ENCODE measurements at places on chromosomes 12 and 14.

DNA sequence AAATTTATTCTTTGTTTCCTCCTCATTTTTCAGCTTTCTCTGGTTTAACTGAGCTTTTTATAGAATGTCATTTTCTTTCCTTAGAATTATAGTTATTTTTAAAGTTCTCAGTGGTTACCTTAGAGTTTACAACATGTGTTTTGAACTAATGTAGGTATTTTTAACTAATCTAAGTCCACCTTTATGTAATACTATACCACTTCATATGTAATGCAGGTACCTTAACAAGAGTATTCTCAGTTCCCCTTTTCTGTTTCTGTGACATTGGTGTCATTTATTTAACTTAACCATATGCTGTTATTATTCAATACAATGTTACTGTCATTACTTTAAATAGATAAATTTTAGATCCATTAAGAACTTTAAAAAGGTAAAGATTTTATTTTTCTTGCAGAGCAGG, 30.3 kb upstream of the KCNC2 start:
- DNase-seq, result no peak

- DNase-seq, result no peak
Observed at GRCh38 chr12:71567537-71567936, 96.1 kb downstream of the ZFC3H1 start.

DNA sequence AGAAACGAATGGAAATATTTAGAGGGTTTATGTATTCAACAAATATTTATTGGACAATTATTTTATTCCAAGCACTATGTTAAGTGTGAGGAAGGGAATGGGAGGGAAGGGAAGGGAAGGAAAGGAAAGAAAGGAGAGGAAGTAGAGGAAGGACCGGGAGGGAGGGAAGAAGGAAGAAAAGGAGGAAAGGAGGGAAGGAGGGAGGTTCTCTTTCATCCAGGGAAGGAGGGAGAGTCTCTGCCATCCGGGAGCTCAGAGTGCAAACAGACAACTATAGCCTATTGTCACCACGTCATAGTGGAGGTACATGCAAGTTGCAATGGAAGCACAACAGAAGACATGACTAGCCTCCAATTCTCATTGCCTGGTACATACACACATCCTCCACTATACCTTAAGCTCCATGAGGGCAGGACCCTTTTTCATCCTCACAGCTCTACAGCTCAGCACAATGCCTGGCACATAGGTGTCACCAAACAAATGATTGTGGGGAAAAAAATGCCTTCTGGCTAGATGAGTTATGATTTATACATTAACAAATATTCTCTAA, 48.1 kb downstream of the DAD1 start:
- DNase-seq, result no peak

DNA sequence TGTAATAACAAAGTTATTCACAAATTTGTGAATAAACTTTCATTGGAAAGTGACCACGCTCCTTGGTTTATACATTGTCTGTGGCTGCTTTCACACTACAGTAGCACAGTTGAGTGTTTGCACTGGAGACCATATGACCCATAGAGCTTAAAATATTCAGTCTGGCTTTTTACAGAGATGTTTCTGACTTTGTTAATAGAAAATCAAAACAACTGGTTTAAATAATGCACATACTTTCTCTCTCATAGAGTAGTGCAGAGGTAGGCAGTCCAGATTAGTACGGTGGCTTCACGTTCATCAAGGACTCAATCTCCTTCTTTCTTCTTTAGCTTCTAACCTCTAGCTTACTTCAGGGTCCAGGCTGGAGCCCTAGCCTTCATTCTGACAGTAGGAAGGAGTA, 36.2 kb downstream of the PSEN1 start:
- DNase-seq, result no peak

- no peak for DNase-seq
Observed at GRCh38 chr12:114963846-114964245, 279.9 kb upstream of the TBX3 start.

- no peak for DNase-seq
Observed at GRCh38 chr14:100790502-100791347, 35.2 kb upstream of the MEG3 start.

- DNase-seq, result peak; percentile 9
Observed at GRCh38 chr14:70782361-70782760, 27.0 kb downstream of the MAP3K9 start.

DNA sequence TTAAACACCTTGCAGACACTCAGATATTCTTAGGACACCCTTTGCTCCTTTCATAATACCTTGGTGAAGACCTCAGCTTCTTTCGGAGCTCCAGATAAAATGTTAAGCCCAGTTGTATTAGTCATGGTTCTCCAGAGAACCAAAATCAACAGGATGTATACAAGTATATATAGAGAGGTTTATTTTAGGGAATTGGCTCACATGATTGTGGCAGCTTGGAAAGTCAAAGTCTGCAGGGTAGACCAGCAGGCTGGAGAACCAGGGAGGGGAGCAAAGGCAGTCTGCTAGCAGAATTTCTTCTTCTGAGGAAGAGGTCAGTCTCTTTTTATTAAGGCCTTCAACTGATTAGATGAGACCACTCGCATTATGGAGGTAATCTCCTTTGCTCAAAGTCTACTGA, 6.9 kb upstream of the IGF1 start:
- no peak for DNase-seq

DNA sequence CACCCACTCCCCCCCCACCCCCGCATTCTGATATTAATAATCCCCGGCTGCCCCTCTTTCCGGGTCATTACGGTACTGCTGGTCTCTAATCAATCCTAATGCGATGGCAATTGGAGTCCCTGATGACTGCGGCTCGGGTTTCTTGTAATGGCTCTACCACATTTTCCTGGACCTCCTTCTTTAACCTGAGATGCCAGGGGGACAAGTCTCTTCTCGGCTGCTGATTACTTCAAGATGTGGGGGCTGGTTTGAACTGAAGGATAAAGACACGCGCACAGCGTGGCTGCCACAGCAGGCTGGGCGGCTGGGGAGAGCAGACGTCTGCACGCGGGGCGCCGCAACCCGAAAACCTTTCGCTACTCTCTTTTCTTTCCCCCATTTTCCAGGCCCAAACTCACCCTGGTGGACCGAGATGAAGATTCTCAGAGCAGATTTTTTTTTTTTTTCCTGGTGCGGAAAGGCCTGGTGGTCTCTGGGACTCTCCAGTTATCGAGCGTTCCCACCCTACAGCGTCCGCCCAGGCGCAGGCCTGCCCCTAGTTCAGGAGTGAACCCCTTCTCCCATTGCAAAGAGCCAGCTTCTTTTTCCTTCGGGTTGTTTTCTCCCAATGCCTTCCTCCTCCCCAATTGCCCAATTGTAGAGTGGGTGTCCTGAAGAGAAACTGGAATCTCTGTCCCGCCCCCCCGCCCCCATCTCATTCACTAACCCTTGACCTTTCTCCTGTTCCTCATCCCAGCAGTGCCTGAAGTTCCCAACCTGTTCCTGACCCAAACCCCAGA, 6.0 kb upstream of the SIX1 start:
- DNase-seq, result no peak

- no peak for DNase-seq
Observed at GRCh38 chr12:93139028-93139665, 210.1 kb upstream of the EEA1 start.

GRCh38 chr12:80846952-80847351, 90.8 kb downstream of the LIN7A start:
- no peak for DNase-seq

DNA sequence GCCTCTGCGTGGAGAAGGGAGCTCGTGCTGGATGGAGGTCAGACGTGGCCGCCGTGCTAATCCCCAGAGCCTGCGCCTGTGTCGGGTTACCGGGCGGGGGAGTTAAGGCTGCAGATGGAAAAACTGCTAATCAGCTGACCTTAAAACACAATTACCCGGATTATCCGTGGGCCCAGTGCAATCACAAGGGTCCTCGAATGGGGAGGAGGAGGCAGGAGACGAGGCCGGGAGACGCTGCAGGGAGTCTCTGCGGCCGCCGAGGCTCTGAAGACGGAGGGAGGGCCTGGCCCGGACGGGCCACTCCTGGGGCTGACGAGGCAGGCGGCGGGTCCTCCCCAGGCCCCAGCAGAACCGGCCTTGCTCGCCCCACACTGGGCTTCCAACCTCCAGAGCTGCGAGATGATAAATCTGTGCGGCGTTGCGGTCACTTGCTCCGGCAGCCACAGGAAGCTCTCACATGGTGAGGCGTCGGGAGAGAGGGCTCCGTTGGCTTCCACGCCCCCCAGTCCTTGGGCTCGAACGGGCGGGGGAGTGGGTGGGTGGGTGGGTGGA, 32.9 kb upstream of the FBRSL1 start:
- DNase-seq, result no peak

- DNase-seq, result no peak
Observed at GRCh38 chr12:127811988-127812387, 455.0 kb upstream of the TMEM132C start.

- DNase-seq, result no peak
Observed at GRCh38 chr12:110599334-110599733, 14.6 kb upstream of the TCTN1 start.

DNA sequence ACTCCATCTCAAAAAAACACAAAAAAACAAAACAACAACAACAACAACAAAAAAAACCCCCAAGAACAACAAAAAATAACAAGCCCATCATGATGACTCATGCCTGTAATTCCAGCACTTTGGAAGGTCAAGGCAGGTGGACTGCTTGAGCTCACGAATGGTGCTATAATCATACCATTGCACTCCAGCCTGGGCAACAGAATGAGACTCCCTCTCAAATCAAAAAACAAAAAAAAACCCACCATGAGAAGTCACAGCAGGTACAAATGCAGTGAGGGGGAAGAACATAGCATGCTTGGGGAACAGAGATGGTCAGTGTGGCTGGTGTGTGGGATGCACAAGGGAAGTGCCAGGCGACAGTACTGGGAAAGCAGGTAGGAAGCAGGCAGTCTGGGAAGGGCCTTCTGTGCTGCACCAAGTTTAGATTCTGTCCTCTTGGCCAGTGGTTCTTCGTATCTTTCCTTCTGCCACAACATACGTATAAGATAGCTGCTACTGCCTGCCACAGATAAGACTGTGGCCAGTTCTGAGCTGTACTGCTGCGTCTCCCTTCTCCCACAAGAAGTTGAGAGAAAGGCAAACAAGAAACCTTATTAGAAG, 28.0 kb downstream of the ATG14 start:
- DNase-seq, result no peak

GRCh38 chr14:99537399-99537798, 56.2 kb downstream of the CCNK start:
- DNase-seq, result no peak

- DNase-seq, result no peak
Observed at GRCh38 chr14:56147986-56148901, 30.0 kb downstream of the PELI2 start.

GRCh38 chr12:124633365-124634362, 66.3 kb upstream of the NCOR2 start:
- DNase-seq, result no peak

GRCh38 chr12:21801522-21802288, 27.2 kb upstream of the KCNJ8 start:
- no peak for DNase-seq

GRCh38 chr12:128970110-128970509, 116.8 kb downstream of the GLT1D1 start:
- no peak for DNase-seq

DNA sequence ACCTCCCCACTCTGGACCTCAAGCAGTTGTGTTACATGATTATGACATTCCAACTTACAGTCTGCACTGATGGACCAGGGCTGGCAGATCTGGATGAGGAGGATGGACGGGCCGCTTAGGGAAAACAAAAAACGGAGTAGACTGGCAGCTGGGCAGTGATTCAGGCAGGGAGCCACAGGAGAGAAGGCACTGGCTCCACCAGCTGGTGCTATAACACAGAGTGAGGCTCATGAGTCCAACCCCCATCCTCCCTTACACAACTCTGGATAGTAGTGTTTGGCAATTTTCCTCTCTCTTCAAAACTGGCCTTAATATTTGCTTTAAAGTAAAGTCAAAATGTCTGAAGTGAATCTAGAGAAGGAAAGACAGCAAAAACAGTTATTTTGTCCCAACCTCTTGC, 9.7 kb upstream of the RIC8B start:
- DNase-seq, result no peak

All from RKO (cell line).